T1000 (cell line): ENCODE measurements at places on chromosomes 1 and 21.

- no peak for DNase-seq
These were observed 74.7 kb upstream of the OLIG2 start for GRCh38 chr21:32951041-32951440.

GRCh38 chr1:27614625-27615344 lies 10.8 kb upstream of the AHDC1 start:
- DNase-seq = no peak

GRCh38 chr1:43082740-43083139 lies 89.3 kb downstream of the EBNA1BP2 start:
- no peak for DNase-seq

DNA sequence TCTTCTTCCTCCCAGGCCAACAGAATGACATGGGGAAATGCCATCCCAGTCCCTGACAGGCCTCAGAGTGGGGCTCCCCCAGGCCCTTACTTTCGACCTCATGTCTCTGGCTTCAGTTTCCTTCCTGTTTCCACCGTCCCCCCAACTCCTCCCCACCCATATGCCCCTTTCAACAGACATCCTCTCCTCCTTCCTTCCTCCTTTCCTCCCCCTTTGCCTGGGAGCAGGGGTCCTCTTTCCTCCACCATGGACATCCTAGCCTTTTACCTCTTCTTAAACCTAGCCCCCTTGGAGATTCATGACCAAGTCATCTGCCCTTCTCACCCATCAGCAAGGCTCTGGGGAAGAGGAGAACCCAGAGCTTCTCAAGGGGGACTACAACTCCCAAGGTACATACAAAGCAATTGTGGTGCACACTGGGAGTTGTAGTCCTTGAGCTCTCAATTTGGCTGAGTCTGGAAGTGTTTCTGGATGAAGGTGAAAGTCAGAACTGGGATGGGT lies 4.0 kb downstream of the ZBTB7B start:
- no peak for DNase-seq

DNA sequence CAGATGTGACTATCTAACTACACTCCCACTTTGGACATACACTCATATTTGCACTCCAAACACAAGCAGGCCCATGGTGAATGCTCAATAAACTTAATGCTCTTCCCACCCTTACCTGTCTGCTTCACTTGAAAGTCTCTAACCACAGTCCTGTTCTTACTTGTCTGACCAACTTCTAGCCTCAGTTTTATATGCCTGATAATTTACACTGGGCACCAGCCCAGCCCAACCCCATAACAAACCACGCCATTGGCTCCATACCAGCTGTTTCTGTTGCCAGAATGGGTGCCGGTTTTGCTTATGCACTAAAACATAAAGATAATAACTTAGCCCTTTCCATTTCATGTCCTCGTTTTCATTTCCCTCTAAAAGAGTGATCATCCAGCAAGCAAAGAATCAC lies 395.4 kb downstream of the NTNG1 start:
- DNase-seq = no peak

DNA sequence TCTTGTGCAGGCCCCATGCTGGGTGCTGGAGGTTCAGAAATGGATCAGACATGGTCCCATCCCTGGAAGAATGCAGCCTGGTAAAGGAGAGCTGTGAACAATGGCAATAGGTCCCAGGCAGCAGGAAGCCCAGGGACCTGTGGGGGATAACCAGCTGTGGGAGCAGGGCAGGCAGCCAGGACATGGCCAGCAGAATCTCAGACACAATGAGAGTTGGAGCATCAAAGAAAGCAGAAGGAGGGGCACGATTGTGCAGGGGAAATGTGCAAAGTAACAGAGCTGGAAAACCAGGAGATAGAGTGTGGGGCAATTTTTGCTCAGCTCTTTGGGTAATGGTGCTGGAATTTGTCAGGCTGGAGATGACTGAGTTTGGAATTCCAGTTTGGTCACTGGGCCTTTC lies 44.3 kb downstream of the C8B start:
- no peak for DNase-seq

DNA sequence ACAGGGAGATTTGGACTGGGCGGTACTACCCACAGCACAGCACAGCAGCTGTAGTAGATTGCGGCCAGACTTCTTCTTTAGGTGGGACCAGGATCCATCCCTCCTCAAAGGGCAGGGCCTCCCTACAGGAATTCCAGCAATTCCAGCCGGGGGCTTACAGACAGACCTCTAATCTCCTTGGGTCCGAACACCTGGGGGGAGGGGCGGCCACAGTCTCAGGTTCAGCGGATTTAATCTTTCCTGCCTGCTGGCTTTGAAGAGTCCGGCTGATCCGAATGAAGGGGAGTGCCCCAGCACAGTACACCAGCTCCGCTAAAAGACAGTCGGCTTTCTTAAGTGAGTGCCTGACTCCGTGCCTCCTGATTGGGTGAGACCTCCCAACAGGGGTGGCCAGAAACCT lies 1708.5 kb downstream of the BRINP3 start:
- DNase-seq = no peak

- DNase-seq = no peak
These were observed 95.7 kb downstream of the RHOU start for GRCh38 chr1:228830954-228831481.

- DNase-seq = no peak
These were observed 85.5 kb downstream of the CLIC4 start for GRCh38 chr1:24830680-24831272.

DNA sequence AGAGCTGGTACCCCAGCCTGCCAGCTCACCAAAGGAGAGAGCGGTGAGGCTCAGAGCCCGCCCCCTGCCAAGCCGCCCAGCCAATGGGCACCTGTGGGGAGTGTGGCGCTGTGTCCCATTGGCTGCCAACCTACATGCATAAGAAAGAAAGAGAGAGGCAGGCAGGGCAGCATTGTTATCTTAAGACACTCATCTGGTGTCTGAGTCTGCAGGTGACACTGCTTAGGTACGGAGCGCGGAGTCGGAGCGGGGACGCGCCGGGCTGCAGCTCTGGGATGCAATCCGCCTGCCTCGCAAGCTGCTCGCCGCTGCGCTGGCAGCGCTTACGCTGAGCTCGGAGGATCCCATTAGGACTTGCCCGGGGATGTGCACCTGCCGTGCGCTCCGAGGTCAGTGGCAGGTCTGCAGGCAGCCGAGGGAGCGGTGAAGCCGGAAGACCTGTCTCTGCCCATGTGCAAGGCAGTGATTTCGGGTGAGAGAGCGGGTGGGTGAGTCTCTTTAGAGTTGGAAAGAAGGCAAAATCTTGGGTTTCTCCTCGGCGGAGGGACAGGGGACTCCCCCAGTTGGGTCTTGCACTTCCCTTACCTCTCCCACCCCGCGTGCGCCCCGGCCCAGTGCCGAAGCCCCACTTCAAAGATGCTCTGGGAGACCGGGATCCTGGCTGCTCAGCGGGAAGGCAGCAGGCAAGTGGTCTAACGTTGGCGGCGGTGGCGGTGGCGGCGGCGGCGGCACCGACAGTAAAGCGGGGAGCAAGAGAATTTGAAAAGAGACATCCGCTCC lies at the start of gene BRINP2:
Gene BRINP2, plus strand, starts transcription at position 203 of the 780 bp plus-strand sequence. CDS start 58,919 bp downstream, outside the sequence.
- DNase-seq = peak; percentile 59

DNA sequence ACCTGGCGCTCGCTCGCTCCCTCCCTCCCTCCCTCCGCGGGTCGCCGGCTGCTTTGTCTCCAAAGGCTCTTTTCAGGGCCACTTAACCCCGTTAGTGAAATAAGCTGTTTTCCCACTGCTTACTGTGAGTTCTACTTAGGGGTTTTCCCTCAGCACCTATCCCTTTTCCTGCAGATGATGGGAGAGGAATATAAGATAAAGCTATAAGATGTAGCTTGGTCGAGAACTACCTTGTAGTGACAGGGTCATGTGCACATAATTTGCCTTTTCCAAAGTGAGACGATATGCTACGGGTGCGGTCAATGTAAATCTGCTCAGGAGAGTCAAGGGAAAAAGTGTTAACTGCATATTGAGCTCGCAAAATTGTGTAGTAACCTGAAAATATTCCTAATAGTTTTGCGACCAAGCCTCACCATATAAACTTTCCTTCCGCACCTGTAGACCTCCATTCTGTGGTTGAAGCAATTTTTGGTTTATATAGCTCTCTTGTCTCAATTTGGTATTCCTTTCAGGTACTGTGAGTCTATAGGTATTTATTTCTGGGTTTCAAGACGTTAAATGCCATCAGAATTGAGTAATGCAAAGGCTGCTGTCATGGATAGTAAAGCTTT lies 55.8 kb upstream of the BOLA1 start:
- DNase-seq = no peak

- no peak for DNase-seq
These were observed 356.4 kb upstream of the PLXNA2 start for GRCh38 chr1:208600456-208601190.

DNA sequence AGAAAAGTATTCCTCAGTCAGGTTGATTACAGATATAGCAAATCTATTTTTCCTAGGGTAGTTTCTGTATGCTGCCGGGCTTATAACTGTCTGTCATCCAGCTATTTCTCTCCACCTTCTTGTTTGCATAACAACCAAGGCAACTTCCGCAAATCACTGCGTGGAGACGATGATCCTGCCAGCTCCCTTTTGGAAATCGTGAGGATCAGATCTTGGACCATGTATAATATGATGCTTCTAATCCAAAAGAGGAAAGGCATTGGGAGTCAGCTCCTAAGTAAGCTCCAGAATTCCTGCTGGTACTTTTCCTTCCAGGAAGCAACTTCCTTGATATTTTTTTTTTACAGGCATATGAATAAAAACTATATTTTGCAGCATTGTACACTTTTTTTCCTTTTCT lies 445 bp upstream of the RGS4 start:
- no peak for DNase-seq

- DNase-seq = no peak
These were observed 55.7 kb upstream of the UBE2U start for GRCh38 chr1:64147759-64148158.

DNA sequence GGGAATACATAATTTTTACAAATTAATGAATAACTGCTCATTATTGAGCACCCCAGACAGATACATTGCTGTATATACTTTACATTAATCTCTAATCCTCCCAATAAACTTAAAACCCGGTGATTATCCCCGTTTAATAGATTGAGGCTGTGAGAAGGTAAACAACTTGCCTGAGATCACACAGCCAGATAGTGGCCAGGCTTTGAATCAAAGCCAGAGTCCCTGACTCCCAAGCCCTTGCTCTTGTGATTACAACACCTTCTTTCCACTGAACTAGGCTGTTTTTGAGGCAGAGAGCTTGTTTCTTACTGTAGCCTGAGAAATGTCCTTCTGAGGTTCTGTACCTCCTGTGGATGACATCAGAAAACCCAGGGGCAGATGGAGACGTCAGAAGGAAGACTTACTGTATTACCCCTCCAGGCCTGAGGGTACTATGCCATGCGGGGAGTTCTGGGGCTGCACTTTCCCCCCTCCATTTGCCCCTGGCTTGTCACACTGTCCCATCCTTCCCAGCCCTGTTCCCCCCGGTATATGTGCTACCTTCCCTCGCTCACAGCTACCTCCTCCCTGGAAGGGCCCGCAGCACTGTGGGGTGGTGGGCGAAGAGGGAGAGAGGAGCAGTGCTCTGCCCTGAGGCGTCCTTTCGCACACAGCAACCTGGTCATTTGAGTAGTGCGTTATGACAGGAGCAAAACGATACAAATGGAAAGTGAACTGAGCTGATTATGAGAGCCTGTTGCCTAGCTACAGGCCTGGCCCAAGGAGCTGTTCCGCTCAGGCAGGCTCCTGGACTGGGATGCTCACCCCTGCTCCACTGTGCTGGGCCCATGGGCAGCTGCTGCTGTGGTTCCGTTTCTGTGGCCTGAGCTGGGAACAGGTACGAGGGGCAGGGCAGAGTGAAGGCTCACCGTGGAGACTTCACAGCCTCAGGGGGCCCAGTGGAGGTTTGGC lies 4.6 kb downstream of the KCNC4 start:
- no peak for DNase-seq

DNA sequence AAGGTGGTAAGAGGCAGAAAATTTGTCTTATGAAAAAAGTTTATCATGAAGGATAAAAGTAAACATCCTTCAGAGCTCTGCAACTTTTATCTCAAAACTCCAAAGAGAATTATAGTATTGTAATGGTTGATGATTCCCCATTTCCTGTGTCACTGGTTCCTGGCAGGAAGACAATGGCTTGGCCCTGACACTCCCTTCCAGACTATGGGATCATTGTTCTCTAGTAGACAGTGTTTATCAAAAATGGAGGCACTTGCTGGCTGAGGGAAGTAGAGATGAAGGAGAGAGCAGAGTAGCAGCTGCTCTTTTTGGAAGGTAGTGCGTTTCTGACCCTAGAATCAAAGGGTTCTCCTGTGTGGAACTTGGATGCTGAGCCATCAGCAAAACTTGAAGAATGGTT lies 145.9 kb upstream of the ATP1B1 start:
- no peak for DNase-seq

DNA sequence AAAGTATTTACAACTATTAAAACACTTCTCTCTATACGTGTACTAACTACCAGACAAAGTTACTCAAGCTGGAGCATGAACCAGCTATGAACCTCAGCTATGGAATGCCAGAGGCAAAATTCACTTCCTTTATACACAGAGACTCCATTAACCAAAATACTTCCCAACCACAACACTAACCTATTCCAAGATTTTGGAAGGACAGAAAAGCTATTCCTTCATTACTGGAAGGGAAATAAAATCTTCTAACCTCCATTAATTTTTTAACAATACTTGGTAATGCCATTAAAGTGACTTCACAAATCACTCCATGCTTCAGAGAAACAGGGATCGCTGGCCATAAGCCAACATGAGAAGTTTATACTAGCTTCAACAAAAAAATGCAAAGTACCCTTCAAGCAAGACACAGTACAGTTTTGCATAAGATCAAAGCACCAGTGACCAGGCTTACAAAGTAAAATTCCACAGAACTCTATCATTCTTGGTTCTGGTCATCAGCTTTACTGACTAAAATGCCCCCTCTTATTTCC lies 58.0 kb downstream of the PUM1 start:
- DNase-seq = no peak

DNA sequence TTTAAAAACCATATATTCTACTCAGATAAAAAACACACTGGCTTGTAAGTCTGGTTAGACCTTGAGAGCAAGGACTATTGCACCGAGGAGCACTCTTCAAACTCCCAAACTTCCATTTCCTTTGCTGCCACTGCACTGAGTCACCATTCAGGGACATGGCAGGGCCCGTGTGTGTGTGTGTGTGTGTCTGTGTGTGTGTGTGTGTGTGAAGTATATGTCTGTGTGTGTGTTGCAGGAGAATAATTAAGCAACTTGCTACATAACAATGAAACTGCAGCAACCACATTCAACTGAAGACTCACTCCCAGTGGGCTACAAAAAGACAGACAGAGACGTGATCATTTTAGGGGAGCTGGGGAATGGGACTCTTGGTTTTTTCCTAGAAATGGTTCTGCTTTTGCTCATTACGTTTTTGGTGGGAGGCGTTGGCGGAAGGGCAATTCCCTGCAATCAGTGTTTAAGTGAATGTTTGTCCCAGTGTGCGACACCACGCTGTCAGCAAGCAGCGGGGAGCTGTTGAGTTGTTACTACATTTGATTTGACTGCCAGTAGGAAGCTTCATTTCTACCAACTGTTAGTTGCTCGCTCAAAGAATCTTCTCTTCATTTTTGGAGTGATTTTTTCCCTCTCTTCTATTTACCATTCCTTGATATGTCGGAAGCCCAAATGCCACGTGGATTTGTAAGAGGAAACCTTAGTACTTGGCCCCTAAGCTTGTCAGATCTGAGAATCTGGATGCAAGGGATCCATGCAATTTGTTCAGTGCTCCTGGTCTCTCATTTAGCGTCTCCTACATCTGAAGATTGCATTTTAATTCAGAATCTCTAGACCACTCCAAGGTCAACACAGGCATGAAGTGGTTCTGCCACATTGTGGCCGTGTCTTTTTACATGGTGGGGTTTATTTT lies 36.1 kb downstream of the ESRRG start:
- no peak for DNase-seq

GRCh38 chr1:76250271-76250670 lies 175.7 kb downstream of the ST6GALNAC3 start:
- DNase-seq = no peak
